ENCODE measurements at places on chromosomes 1 and 21.

- no peak for DNase-seq
Observed at GRCh38 chr1:226021401-226021800, 22.3 kb upstream of the SDE2 start.

- peak; percentile 17 for DNase-seq
Observed at GRCh38 chr1:36411674-36412648, 14.3 kb upstream of the LSM10 start.

DNA sequence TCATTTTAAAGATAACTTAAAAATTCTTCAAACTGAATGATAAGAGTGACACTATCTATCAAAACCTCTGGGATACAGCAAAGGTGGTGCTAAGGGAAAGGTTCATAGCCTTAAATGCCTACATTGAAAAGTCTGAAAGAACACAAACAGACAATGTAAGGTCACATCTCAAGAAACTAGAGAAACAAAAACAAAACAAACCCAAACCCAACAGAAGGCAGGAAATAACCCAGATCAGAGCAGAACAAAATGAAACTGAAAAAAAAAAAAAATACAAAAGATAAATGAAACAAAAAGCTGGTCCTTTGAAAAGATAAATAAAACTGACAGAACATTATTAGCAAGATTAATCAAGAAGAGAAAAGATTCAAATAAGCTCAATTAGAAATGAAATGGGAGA is 6.8 kb downstream of the ODF2L start:
- DNase-seq, result no peak

GRCh38 chr1:37660664-37661063 is 26.0 kb upstream of the RSPO1 start:
- DNase-seq, result no peak

- DNase-seq, result no peak
Observed at GRCh38 chr1:205042911-205043806, at the start of gene CNTN2. TSS of gene CNTN2 (plus strand) at chr1:205043212. CDS start at chr1:205053186, 9,974 bp downstream.

DNA sequence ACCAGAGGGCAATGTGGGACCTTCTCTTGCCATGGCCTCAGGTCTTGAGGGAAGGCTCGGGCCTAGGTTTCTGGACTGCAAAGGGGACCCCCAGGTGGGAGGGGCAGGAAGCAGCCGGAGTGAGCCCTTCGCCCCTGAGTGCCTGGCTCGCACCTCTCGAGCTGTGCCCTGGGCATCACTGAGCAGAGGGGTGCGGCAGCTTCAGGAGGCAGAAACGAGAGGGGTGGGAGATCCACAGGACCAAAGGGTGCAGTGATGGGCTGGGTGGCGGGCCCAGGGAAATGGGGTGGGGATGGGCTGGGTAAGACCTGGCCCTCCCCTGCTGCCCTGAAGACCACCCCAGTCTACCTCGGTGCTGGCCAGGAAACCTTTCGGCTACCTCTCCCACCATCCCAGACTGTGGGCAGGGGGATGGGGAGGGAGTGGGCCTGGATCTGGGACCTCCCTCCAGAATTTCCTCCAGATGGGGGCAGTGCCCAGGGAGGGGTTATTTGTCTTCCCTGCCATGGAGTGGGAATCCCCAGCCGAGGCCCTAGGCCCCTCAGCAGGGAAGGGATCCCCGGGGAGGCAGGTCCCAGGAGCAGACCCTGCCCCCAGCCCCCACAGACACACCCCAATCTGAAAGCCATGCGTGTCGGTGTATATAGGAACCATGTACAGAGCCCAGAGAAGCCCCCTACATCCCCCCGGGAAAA is 21.3 kb downstream of the A3GALT2 start:
- no peak for DNase-seq

GRCh38 chr1:111141245-111142220 is 1.5 kb downstream of the CEPT1 start:
- no peak for DNase-seq
